Jurkat, Clone E6-1 (cell line): ENCODE measurements at places on chromosomes 11 and 22.

GRCh38 chr11:33347490-33348125, 90.4 kb downstream of the HIPK3 start:
- no peak for DNase-seq

DNA sequence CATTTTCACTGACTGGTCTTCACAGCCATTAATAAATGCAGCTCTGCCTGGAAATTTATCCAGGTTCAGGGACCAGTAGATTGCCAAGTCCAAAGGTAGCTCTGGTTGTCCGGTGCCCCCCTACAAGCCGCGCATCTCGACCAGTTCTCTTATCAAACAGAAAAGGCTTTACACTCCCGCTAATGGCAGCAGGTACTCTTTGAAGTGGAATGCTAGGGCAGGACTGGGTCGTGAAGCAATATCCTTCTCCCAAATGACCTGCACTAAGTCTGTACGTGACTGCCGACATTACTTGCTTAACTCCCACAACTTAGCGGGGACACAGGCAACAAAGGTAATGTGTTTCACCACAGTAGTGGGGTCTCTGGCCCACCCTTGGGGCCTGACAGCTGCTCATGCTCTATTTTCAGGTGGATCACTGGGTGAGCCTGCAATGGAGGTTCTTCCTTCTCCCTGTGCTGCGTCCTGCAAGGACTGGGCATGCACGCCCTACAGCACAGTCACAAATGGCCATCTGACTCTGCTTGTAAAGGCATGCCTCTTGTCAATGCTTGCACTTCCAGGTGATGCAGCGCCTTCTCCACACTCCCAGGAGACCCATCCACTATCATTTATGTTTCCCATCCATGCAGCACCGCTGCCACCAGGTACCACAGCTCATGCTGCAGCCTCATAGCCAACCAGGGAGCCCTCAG, 96.1 kb upstream of the CTSC start:
- no peak for DNase-seq

- DNase-seq: no peak
Observed at GRCh38 chr11:98772893-98773292, 247.9 kb upstream of the CNTN5 start.

GRCh38 chr11:61817471-61818202, 834 bp upstream of the FADS1 start:
- no peak for DNase-seq

DNA sequence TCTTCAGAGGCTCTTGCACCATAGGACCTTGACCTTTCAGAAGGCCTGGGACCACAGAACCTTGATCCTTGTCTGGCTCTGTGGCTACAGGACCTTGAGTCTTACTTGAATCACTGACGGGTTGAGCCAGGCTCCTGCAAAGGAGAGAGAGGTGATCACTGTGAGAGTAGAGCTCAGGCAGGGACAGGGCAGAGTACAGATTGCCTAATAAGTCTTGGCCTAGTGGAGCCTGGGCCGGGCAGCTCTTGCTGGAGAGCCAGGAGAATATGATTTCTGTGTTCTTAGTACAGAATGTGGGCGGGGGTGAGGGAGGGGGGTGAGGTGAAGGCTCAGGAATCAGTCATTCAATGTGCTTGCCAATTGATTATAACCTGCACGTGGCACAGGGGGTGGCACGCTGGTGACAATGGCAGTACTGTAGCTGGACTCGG, 26.0 kb downstream of the SERPINH1 start:
- no peak for DNase-seq

DNA sequence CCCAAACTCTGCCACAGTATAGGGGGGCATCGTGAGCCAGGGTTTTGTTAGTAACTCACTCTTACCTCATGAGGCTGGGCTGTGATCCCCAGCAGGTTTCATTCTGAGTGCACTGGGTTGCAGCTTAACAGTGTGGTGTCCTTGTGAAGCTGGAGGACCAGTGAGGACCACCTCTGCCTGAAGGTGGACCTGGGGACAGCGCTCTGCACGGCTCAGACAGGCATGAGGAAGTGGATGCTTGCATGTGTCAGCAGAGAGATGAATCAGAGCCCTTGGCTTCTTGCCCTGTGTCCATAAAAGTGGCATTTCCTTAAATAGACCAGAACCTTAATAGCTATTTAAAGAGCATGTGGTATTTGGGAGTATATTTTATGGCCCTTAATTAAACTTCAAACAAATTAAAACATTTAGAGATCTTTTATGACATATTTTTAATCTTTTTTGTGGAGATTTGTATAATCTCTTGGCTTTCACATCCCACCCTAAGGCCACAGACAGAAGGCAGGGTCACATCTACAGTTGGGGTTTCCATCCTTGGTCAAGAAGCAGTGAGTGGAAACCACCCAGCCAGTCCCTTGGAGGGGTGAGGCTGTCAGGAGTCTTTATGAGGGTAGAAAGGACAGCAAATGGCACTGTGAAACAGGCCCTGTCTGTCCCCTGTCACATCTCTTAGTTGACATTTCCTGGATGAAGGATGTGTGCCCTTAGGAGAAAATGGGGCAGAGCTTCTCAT, 24.8 kb upstream of the ADORA2A start:
- no peak for DNase-seq

DNA sequence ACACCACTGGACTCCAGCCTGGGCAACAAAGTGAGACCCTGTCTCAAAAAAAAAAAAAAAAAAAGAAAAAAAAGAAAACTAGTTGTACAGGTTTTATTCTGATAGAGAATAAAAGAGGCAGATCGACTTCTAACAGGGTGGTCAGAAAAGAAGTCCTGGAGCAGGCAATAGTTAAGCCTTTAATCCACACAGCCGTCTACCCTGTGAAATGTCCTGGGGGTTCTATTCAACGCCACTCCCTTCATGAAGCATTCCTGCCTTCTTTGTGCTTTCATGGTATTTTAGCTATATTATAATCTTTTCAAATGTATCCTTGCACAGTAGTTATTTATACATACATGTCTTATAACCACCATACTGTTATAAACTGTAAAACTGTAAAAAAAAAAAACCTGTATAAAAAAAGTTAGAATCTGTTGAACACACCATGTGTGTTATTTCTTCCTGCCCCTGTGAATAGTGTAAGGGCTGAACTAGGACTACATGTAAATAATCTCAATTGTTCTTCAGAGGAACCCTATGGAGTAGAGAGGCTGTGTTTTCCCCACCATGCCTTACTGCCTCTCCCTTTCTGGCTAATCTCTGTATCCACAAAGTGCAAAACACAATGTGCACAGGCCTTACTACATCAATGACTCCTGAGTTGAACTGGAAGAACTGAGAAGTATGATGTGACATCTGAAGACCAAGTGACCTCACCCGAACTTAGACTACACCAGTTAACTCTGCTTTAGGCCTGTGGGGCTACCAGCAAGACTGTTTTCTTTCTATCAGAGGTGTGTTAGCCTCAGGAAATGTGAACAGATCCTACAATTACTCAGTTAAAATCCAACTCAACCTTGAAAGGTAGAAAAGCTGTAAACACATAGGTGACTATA, 25.3 kb downstream of the PRCP start:
- no peak for DNase-seq

DNA sequence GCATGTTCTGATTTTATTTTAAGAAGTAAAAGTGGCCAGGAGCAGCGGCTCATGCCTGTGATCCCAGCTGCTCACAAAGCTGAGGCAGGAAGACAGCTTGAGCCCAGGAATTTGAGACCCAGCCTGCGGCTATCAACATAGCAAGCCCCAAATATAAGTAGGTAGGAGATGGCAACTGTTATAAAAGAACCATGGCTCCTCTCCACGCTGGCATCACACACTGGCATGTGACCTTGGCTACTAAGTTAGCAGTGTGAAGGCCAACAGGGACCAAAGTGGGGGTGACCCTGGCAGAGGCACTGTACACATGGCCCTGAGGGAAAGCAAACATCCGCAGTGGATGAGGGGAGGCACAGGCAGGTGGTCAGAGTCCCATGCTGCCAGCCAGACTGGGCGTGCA, 33.0 kb downstream of the TPST2 start:
- DNase-seq: no peak

DNA sequence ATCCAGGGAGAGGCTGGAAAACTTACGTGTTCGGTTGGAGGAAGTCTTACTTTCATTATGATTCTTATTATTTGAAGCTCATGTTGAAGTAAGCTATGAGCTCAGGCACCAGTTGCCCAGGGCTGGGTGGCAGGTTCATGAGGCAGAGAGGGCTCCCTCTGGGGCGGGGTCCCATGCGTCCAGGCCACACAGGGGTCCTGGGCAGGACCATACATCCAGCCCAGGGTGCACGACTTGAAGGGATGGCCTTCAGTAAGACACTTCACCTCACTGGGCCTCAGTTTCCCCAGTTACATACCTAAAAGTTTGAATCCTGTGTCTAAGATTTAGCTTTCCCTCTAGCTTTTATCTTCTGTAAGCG, 107.3 kb upstream of the B3GAT1 start:
- no peak for DNase-seq

GRCh38 chr11:1224491-1225385, 1.9 kb downstream of the MUC5B start:
- no peak for DNase-seq

DNA sequence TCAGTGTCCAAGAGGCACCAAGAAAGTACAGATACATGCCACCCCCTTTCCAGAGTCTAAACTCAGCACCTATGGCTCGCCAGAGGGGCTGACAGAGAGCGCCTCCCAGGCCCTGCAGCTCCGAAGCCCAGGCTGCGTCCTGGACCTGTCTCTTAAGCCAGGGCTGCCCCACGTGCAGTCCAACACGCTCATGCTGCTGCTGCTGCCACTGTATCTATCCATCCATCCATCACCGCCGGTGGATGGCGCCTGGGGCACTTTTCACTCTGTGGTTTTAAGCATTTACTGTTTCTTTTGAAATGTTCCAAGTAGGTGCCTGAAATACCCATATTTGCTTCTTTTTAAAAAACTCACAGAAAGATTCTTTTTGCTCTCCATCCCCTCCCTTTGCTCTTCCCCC, 41.8 kb downstream of the MACROD1 start:
- DNase-seq: peak; percentile 32

- peak; percentile 81 for DNase-seq
Observed at GRCh38 chr11:112588252-112588694, 327.6 kb upstream of the PLET1 start.

GRCh38 chr11:17595526-17596309, 48.7 kb downstream of the OTOG start:
- DNase-seq: no peak

DNA sequence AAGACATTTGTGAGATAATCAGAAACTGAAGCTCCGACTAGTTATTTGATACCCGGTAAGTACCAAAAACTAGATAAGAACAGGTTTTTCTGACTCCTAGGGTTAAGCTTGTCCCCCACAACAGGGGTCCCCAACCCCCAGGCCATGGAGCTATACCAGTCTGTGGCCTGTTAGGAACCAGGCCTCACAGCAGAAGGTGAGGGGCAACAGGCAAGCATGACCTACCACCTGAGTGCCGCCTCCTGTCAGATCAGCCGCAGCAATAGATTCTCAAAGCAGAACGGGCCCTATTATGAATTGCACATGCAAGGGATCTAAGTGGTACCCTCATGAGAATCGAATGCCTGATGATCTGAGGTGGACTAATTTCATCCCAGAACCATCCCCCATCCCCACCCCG, 1.2 kb upstream of the MS4A10 start:
- DNase-seq: no peak
